AG08396 (cell line): ENCODE measurements at places on chromosomes 11 and 22.

- no peak for DNase-seq
These were observed 13.4 kb upstream of the COMT start for GRCh38 chr22:19928207-19928606.

GRCh38 chr22:46486996-46487717, 50.3 kb downstream of the CELSR1 start:
- no peak for DNase-seq

DNA sequence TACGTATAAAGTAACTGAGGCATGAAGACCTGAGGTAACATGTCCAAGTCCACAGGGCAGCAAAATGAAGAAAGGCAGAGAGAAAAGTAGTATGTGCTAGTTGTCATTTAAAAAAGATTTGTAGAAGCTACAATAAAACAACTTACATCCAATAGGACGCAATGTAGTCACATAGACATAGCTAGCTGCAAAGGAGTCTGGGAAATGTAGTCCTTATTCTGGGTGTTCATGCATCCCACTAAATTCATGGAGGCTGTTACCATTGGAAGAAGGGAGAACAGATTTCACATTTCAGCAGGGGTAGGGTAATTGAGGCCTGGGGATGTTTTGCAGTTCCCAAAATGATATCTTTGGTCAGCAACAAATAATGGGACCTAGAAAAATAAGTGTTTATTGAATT, 571.4 kb downstream of the MIAT start:
- no peak for DNase-seq

DNA sequence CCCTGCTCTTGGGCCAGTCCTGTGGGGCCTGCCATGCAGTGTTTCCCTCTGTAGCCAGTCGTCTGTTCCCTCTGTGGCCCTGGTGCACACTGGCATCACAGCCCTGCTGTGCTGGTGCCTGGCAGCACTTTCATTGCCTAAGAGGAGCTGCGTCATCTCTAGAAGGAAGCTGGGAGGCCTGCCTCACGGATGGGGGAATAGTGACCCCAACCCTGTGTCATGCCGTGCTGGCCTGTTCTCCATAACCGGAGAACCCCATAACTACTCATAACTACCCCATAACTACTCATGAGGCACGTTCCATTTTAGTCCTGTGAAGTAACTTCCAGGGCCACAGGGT, 14.0 kb downstream of the RAB36 start:
- no peak for DNase-seq

DNA sequence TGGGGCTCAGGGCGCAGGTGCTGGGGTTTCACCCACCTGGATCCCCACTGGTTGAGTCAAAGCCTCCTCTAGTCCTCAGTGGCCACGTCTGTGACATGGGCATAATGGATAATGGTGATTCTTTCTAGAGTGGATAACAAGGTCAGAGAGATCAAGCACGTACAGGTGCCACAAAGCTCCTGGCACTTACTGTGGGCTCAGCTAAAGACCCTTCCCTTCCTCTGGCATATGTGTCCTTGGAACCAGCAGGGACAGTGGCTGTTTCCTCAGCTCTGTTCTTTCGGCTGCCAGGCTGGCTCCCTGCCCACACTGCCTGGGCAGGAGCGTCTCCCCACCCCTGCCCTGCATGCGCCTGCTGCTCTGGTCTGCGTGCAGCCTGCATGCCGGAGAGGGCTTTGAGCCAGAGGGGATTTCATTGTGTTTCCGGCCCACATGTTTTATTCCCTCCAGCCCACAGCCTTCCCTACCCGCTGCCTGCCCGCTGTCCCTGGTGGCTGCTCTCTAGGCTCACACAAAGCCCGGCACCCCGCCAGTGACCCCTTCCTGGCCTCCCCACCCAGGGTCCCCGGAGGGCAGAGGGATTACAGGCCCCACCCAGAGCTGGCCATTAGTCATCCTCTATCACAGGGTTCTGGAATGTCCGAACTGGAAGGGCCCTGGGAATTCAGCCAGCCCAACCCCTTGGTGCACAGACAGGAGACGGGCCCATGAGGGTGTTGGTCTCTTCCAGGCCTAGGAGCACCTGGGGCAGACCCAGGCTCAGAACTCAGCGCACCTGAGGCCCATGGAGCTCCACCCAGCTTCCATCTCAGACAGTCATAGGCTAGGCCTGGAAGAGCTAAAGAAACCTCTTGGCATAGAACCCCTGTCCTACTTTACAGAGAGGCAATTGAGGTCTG, 55.3 kb upstream of the GCAT start:
- DNase-seq = peak; percentile 88

DNA sequence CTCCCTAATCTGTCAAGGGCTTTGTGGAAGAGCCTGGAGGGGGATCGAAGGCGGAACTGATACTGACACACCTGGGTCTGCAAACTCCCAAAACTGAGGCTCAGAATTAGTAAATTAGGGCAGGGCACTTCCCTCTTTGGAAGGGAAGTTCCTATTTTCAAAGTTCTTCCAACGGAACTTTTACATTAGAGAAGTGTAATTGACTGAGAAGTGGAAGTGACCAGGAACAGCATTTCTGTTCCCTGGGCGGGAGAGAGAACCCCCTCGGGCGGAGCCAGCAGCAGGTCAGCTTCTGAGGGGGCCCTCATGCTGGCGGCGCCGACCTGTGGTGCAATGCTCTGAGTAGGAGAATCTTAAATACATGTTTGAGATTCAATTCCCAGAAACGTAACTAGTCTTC, 1.1 kb upstream of the CBL start:
- DNase-seq = no peak

GRCh38 chr11:103047837-103048236, 44.1 kb downstream of the DCUN1D5 start:
- DNase-seq = no peak

- DNase-seq = no peak
These were observed 68.5 kb upstream of the OPCML start for GRCh38 chr11:133600786-133601185.

DNA sequence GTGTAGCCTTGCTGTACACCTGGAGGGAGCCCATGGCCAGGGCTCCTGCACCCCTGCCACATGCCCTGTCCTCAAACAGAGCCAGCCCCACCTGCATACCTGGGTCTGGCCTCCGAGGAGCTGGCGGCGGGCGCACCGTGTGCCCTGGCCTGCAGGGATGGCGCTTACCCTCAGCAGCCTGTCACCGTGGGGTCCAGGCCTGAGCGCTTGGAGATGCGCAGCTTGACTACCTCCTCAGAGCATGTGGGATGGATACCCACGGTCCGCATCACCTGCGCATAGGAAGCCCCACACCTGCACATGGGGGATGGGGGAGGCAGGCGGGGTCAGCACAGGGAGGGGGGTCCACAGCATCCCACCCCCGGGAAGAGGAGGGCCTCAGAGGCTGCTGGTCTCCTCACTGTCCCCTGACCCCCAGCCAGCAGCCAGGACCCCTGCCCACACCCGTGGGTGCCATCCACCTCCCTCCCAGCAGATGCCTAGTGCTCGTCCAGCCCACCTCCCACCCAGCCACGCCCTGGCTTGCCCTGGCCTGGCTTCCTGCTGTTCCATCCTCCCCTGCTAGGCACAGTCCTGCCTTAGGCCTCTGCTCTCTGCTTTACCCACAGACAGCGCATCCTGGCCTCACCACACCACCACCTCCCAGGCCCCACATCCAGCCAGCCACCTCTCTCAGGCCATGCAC, 22.4 kb upstream of the GNB1L start:
- no peak for DNase-seq

- peak; percentile 46 for DNase-seq
These were observed 829 bp upstream of the ZBED5 start for GRCh38 chr11:10858439-10859325.
